Stimulated activated CD8-positive, alpha-beta memory T cell treated with anti-CD3 and anti-CD28 coated beads, Interleukin-2, amount 100 ng/mL, for 1 hour (primary cell): ENCODE measurements at places on chromosomes 3 and 15.

DNA sequence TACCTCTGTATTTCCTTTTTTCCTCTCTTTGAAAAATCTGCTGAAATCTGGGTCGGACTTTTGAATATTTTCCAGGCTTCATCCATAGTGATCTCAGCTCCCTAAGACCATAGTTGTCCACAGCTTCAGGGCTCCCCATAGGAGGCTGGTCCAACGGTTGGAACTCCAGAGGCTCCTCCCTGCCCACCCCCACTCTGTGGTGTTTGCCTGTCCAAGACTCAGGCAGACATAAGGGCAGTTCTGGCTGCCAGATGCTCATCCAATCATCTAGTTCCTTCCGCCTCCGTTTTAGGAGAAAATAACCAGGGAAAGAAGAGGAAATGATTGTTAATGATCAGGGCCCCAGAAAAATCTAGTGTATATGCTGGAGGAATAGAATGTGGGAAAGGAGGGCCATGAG is 27.9 kb upstream of the PRTG start:
- DNase-seq, result no peak

DNA sequence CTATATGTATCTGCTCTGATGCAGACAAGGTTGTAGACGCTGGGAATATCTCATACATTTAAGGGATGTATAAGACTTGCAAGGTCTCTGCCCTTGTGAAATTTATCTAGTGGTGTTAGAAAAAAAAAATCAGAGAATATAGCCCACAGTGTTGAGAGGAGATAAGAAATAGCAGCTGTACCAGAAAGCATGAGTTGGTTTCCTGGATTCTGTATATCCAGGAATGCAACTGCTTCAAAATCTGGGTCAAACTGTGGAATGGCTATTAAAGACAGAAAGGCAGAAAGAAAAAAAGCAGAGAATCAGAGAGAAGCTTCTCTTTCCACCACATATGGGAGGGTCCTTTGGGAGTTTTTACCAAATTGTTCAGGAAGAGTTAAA is 1.5 kb upstream of the TMEM212 start:
- no peak for DNase-seq

GRCh38 chr3:188126276-188126675 is 27.7 kb upstream of the LPP start:
- DNase-seq, result no peak

DNA sequence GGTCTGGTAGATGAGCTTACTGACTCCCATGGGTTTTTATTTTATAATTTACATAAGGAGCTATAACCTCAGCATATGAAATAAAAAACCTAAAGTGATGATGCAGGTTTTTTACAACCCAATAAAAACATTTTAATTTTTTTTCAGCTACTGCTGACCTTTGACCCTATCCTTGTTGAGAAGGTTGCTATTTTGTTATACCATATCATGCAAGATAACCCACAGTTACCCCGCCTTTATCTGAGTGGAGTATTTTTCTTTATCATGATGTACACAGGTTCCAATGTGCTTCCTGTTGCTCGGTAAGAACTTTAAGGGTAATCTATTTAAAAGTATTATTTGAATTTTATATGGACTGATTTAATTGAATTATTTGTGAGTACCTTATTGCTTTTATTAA is 70.8 kb downstream of the DNAJC13 start:
- DNase-seq, result no peak

GRCh38 chr15:85534031-85534430 is 153.6 kb downstream of the AKAP13 start:
- DNase-seq, result no peak

DNA sequence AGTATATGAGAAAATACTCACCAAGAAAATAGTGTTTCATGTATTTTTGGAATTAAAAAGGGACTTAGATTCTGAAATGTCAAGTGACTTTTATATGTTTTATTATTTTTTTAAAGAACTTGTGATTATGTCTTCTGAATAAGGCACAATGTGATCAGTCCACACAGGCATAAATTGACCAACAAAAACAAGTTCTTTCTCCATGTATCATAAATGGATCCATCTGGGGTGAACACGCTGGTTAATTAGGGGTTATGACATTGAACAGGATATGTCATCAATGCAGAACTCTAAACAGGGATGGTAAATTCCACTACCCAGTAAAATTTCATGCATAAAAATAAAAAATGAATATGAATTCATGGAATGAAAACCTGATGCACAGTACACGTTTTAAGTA is 31.3 kb upstream of the PIK3CA start:
- no peak for DNase-seq

GRCh38 chr3:127166501-127167065 is 26.3 kb upstream of the PRR23E start:
- no peak for DNase-seq

DNA sequence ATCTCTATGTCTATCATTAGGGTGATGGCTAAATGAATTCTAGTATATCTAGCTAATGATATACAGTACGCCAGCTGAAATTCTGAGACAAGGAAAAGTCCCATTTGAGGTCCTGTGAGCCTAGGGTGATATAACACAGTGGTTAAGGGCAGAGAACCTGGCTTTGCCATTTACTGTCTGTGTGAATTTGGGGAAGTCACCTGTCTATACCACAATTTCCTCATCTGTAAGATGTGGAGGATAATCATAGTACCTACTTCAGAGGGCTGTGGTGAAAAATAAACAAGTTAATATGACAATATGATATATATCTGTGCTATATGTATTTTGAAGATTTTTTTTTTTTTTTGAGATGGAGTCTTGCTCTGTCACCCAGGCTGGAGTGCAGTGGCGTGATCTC is 9.8 kb upstream of the ANKDD1A start:
- no peak for DNase-seq

DNA sequence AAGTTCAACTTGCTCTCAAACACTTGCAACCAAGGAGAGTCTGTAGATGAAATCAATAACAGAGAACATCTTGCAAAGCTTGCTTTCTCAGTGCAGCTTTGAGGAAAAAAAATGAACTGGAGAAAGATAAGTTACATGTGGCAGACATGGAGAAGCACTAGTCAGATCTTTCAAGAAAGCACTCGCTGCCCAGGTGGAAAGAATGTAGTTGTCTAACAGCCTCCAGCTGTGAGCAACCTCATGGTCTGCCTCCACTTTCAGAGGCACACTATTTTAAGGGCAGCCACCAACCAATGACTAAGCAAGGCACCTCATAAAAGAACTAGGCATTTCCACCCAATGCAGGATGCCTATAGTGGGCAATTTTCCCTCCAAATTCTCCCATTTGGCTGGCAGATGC is 125.4 kb upstream of the CPNE4 start:
- DNase-seq, result no peak

DNA sequence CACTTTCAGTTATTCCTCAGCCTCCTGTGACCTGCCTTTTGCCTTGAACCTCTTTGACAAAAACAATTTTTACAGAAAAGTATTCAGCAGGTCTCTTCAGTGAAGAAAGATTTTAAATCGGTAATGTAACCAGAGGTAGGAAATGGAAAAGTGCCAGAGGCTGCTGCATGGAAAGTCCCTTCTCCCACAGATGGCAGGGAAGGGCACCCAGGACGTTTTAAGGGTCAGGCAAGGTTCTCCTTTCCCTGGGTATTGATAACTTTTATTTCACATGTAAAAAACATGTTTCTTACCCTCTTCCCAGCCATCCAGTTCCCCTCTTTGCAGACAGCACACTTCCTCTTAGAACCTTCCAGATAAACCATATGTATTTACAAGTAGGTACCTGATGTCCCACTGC is 185.6 kb downstream of the OR4M2 start:
- DNase-seq, result no peak

DNA sequence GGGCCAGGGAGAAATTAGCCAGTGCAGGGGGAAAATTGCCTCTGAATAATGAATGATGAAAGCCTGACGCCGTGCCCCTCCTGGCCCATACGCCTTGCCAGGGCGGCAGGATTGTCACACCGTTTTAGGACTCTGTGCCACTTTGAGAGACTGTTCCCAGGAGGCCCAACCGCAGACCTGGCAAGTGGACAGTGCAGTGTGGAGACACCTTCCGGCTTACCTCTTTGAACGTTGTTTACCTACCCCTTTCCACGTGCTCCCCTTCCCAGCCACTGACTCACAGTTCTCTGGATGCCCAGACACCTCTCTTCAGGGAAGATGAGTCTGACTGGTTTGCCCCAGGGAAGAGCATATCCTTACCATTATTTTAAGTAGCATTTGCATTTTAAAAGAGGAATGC is 84.0 kb upstream of the PXYLP1 start:
- DNase-seq, result no peak

DNA sequence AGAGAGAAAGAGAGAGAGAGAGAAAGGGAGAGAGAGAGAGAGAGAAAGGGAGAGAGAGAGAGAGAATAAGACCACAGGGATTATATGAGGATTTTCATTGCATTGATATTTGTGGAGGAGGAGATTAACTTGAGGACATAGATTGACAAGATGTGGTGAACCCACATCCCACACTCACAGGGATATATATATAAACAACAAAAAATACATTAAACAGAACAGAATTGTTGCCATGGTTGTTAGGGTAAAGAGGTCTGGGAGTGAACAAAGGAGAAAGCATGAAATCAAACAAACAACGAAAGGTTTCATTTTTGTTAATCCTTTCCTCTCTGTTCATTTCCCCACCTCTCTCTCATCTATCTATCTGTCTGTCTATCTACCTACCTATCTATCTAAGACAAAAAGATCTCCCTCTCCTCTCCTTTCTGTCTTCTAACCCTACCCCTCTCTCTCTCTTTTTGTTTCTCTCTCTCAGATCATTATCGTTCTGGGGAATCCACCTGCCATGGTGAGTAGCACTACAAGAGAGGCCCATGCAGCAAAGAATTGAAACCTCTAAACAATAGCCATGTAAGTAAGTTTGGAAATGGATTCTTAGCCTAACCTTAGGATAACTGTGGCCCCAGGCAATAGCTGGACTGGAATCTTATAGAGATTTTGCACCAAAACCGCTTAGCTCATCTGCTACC is 280.9 kb downstream of the RAP2B start:
- no peak for DNase-seq

- no peak for DNase-seq
Observed at GRCh38 chr15:81155375-81156218, 21.5 kb downstream of the CFAP161 start.

- DNase-seq, result no peak
Observed at GRCh38 chr15:79522656-79523055, 90.5 kb downstream of the MINAR1 start.

DNA sequence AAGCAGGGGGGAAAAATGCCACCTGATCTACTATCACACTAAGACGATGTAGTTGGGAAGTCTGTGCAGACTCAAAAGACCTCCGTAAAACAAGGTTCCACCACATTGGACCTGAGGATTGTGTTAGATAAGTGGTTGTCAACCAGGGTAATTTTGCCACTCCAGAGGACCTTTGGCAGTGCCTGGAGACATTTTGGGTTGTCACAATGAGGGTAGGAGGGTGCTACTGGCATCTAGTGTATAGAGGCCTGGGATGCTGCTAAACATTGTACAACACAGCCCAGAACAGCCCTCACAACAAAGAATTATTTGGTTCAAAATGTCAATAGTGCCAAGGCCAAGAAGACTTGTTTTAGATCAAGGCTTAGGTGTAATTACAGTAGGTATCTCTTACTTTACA is 14.6 kb upstream of the ZBED2 start:
- DNase-seq, result no peak

- no peak for DNase-seq
Observed at GRCh38 chr3:135090020-135090717, 295.1 kb downstream of the EPHB1 start.

- no peak for DNase-seq
Observed at GRCh38 chr3:141457624-141458236, 29.1 kb upstream of the RASA2 start.

DNA sequence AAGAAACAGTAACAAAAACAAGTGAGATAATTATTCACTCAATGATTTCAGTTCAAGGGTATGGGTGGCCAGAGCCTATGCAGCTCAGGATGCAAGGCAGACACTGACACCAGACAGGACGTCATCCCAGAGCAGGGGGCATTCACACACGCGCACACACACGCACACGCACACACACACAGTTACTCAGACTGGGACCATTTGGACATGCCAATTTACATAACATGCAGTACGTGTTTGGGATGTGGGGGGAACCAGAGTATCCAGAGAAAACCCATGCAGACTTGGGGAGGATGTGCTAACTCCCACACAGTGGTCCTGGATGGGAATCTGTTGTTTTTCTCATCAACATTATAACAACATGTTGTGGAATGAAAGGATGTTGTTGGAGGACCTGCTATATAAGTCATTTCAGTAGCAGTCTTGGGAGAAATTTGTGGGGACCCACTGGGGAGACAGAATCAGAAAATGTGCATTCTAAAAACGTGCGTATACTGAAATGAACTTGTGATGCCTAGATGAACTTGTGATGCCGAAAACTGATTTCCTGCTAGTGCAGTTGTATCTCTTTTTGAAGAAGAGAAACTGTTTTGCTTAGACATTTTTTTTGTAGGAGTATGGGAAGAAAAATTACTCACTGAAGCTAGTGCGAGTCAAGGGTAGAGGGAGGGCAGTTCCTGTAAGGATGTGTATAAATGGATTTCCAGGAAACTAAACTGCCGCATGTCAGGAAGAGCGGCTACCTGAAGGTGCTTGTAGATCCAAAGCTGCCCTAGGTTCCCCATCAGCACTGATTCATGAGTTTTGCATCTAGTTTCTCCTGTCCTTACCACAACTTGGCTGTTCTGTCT is 25.2 kb downstream of the CD200 start:
- DNase-seq, result no peak

DNA sequence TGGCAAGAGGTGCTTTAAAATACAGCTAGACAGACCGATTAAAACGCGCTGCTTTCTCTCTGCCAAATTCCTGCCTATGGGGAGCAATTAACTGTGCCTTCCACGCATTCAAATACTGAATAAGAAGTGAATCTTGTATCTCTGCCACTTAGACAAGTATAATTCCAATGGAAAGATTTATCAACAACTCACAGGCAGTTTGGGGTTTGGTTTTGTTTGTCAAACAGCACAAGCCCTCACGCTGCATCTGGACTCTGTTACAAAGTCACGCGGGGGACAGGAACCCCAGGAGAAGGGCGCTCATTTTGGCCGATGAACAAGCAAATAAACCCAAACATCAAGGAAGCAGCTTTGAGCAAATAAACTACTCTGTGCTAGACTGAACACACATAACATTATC is 61.8 kb upstream of the TMCO5A start:
- DNase-seq, result no peak

- DNase-seq, result no peak
Observed at GRCh38 chr3:42829628-42830436, 20.6 kb downstream of the ACKR2 start.

- no peak for DNase-seq
Observed at GRCh38 chr3:190546881-190547510, 33.1 kb downstream of the IL1RAP start.

GRCh38 chr3:40637906-40638305 is 113.1 kb downstream of the ZNF621 start:
- no peak for DNase-seq
